Daoy (cell line): ENCODE measurements at places on chromosomes 2 and 18.
A peak's percentile ranks its signal among the peaks of the same experiment; 100 is the strongest.

DNA sequence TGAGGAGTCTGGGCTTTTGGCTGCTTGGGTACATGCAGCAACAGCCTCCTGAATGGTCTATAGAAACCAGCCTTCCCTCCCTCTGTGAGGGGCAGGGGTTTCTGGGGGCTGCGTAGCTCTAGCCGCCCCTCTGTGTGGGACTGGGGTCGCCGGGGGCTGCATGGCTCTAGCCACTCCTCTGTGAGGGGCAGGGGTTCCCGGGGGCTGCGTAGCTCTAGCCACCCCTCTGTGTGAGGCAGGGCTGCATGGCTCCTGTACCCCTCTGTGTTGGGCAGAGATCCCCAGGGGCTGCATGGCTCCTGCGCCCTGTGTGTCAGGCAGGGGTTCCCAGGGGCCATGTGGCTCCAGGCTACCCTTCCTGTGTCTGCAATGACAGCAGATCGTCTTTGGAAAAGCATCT is 17.6 kb downstream of the HS6ST1 start:
- DNase-seq = no peak

GRCh38 chr2:74617122-74617521 is 31.0 kb downstream of the M1AP start:
- no peak for DNase-seq

DNA sequence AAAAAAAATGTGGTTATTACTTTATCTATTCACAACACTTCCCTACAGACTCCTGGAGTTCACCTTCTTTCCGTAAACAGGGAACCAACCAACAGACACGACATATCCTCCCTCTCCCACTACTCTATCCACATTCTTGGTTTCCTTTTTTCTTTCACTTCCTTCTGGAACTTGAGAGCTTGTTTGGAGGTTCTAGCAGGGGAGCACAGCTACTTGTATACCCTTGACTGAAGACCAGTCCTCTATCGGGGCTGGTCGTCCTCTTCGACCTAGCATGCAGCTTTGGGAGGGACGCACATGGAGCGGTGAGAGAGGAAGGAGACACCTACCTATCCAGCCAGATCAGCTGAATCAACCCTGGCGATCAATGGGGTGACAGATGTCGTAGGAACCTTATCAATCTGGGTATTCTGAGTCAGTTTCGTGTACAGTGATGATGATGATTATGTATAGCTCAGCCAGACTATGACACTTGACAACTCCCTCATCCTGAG is 43.5 kb upstream of the MSH2 start:
- DNase-seq = no peak

- peak; percentile 74 for DNase-seq
These were observed 80.4 kb downstream of the SH3RF3 start for GRCh38 chr2:109209412-109209811.

- no peak for DNase-seq
These were observed 28.1 kb upstream of the PNPT1 start for GRCh38 chr2:55721596-55722215.

DNA sequence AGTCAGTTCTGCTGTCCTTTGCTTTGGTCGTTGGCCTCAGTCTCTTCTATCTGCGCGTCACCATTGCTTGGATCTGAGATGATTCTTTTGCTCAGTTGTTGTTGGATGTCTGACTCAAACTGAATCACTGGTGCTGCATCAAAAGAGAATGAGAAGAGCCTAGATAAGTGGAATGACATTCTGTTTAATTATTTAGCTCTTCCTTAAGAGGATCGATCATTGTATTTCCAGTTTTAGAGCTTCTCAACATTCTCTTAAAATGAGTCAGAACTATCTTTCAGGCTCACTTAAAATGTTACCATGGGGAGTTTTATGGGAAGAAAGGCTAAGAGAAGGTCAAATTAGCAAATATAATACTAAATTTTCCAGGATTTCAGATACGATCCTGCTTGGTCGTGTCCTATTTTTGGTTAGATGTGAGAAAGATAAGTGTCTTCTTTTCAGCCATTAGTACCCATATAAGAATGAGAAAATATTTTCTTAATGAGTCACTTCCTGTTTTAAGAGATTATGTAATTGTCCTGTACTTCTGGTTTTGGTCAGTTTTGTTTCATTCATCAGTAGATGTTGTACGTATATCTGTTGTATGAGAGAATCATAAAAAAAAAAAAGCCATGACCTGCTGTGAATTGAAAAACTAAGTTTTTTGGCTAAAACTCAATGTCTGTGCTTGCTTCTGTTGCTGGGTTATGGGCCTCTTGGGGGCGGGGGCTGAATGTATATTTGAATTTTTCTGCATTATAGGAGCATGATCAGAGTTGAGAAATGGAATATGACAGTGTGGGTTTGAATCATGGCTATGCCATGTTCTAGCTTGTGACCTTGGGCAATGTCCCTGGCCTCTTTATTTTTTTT is 31.6 kb upstream of the CASP10 start:
- DNase-seq = peak; percentile 76

- DNase-seq = no peak
These were observed 26.2 kb downstream of the INPP1 start for GRCh38 chr2:190369635-190370034.

- DNase-seq = no peak
These were observed 34.4 kb downstream of the PCARE start for GRCh38 chr2:29039718-29040480.

DNA sequence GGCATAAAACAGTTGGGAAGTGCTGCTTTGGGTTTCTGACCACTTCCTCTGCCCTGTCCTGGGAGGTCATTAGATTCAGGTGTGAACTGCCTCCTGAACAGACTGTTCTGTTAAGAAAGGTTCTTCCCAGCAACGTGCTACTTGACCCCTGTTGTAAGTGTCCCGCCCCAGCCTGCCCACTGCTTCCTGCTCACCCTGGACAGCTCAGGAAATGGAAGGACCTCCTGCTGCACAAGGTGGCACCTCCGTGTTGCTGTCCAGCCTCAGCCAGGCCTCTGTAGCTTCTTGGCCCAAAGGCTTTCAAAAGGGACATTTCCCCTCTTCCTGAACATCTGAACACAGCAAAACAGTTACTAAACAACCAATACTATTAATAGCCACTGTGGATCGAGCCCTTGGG is 5.3 kb downstream of the TOGARAM2 start:
- DNase-seq = no peak

GRCh38 chr2:116510117-116510671 is 1304.3 kb upstream of the DDX18 start:
- no peak for DNase-seq

- DNase-seq = no peak
These were observed 37.3 kb downstream of the CYP27C1 start for GRCh38 chr2:127182626-127183458.

DNA sequence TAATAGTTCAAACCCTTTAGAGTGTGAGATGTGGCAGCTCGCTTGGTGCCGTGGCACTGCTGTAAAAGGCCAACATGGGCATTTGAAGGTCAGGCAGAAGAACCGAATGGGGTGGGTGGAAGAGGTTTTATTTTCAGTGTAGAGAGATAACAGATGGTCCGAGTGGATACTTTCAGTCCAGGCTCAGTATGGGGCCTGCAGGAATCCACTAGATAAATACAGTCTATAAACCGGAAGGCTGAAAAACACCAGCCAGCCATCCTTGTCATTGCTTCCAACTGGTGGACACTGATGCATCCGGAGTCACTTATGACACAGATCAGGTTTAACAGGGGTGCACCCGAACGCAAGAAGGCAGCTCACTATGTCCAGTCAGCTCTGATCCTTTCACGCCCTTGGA is 55.7 kb upstream of the AMMECR1L start:
- DNase-seq = no peak

DNA sequence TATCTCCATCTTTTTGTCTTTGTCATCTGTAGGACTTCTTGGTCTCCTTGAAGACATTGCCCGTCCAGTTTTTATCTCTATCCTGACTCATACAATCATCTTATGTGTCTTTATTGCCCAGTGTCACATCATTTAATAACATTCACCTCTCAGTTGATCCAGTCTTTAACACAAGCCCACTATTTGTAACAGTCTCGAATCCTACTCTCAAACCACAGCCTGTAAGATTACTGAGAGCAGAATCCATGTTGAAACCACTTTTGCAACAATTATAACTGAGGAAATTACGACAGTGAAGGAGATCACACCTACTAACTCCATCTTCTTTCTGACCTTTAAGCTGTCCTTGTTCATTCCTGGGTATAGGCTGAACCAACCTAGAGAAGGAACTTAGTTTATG is 1206.0 kb upstream of the ZEB2 start:
- DNase-seq = no peak

- DNase-seq = peak; percentile 51
These were observed 221.7 kb downstream of the CDH20 start for GRCh38 chr18:61554946-61555361.

- DNase-seq = no peak
These were observed 46.2 kb downstream of the AKAIN1 start for GRCh38 chr18:5150894-5151293.

DNA sequence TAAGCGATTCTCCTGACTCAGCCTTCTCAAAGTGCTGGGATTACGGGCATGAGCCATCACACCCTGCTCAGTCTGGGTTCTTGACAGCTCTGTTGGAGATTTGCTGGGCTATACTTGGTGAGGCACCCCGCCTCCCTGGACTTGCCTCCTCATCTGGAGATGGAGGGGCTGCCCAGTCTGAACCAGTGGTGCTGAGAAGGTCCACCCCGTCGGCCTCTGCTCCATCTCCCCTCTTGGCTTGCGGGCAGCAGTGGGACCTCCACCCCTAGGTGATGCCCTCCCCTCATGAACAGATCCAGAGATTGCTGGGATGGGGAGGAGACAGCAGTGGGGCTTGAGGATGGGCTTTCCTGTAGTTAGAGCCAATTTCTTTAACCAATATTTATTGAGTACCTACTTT is 120.9 kb downstream of the CLIP4 start:
- DNase-seq = no peak

DNA sequence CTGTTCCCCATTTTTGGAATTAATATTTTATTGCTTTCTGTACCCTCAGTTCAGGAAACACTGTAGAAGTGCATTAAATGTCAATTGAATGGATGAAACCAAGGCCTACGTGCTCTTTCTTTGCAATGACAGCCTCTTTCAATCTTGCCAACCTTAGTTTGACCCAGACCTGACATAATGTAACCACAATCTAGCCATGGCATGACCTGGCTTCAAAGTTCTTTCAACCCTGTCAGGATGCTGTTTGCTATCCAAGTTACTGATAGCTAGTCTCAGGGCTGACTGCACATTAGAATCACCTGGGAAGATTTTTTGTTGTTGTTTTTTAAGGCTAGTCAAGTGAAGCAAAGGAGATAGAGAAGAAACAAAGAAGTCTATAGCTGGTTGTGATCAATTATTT is 190.9 kb upstream of the PKDCC start:
- DNase-seq = no peak

DNA sequence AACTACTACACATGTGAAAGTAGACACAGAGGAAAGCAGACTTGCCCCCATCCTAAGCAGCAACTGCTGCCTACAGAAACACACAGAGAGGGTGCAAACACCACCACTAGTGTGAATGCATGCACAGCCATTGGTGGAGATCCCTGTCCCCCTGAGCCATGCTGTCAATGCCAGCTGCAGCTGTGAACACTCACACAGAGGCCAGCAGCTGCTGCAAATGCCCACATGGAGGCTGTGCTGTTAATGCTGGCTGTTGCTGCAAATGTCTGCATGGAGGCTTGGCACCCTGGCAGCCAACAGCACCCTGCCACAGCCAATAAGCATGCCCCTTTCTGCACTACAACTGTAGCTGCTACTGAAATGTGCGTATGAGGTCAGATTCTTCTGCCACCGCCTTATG is 355.0 kb downstream of the LNPK start:
- no peak for DNase-seq

DNA sequence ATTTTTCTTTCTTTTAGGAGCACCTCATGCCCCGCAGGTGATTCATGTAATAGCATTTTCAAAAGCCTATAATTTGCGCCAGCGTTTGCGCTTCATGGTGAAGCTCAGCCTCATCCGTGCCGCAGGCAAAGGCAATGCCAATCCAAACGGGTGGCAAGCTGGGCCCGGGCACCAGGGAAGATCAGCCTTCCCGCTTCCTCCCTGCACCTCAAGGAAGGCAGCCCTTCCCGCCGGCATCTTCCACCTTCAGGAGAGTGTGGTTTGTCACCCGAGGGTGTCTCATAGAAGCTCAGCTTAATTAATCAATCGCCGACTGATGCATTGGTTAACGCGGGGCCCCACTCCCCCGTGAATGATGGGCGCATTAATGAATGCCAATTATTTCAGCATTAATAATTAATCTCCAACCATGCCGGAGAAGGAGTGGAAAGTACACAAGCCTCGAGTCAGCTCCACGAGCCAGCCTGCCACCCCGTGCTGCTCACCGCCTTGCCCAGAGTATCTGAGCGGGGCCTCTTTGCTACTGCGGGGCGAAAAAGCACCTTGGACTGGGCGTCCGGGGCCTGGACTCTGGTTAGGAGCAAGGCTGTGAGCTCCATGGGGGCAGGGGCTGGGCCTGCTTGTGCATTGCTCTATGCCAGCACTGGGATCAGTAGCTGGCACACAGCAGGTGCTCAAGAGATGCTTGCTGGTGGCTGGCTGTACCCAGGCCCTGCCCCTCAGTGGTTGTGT is 13.0 kb downstream of the INHBB start:
- DNase-seq = no peak

GRCh38 chr18:77042583-77042982 is 90.0 kb downstream of the MBP start:
- no peak for DNase-seq

- DNase-seq = no peak
These were observed 734.2 kb upstream of the SALL3 start for GRCh38 chr18:78245451-78245850.

DNA sequence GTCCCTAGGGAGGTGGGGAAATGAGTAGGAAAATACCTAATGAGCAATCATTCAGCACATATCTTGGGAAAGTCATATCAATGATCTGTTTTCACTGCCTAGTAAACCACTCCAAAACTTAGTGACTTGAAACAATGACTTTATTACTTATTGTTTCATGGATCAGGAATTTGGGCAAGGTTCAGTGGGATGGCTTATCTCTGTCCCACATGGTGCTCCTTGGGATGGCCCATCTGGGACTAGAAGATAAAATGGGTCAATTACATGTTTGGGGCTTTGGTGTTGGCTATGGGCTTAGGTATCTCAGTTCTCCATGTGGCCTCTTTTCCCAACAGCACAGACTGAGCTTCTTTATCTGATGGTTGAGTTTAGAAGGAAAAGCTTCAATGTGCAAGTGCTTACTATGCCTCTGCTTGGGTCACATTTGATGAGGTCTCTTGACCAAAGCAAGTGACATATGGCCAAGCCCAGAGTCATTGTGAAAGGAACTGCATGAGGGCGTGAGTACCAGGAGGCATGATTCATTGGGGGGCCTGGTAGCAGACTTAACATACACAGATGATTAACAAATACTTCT is 218.1 kb upstream of the TNP1 start:
- DNase-seq = no peak

GRCh38 chr18:10515456-10515855 is 10.4 kb upstream of the NAPG start:
- no peak for DNase-seq

GRCh38 chr2:134413430-134413829 is 159.6 kb downstream of the MGAT5 start:
- DNase-seq = no peak

GRCh38 chr2:65604246-65604645 is 171.8 kb upstream of the SPRED2 start:
- DNase-seq = peak; percentile 17

- DNase-seq = no peak
These were observed 136.7 kb downstream of the CCBE1 start for GRCh38 chr18:59560556-59560955.
